ENCODE measurements at places on chromosomes 5 and 9.

- DNase-seq: no peak
Measured at GRCh38 chr9:80326105-80326504, 754.3 kb downstream of the TLE4 start.

GRCh38 chr9:4138180-4138579 is 161.7 kb downstream of the GLIS3 start:
- no peak for DNase-seq

DNA sequence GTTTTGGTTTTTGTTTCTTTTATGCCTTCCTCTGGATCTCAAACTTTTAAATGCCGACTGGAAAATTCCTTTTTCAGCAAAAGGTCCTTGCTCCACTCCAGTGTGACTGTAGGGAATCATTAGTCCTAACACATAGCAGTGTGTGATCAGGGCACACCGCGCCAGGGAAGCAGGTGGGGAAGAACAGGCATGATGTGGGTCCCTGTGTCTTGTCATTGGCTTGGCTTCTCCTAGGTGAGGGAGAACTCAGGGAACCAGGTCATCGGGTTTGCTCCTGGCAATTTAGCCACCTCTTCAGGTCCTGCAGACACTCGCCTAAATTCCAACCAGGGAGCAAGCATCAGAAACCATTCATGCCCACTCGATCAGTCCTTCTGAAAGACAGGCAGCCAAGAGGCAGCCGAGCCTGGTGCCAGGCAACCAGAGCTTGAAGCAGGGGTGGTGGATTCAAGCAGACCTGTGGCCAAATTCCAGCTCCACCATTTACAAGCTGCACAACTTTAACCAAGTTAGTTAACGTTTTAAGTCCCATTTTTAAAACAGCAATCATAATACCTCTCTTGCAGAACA is 514.2 kb downstream of the BNC2 start:
- DNase-seq: no peak

DNA sequence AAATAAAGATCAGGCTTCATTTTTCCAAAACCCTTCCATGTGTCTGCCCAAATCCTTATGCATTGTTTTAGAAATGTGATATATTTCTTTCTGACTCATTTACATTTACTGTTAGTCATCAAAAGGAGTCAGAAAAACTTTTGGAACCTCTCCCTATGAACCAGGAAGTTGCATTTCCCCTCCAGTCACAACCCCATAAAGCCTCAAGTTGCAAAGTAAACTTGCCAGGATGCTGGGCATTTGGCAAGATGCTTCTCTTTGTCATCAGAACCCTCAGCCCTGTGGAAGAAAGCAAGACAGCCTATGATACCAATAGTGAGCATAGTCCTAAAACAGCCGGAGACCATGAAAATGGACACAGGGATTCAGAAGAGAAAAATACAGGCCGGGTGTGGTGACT is 84.2 kb downstream of the MUSK start:
- DNase-seq: no peak

DNA sequence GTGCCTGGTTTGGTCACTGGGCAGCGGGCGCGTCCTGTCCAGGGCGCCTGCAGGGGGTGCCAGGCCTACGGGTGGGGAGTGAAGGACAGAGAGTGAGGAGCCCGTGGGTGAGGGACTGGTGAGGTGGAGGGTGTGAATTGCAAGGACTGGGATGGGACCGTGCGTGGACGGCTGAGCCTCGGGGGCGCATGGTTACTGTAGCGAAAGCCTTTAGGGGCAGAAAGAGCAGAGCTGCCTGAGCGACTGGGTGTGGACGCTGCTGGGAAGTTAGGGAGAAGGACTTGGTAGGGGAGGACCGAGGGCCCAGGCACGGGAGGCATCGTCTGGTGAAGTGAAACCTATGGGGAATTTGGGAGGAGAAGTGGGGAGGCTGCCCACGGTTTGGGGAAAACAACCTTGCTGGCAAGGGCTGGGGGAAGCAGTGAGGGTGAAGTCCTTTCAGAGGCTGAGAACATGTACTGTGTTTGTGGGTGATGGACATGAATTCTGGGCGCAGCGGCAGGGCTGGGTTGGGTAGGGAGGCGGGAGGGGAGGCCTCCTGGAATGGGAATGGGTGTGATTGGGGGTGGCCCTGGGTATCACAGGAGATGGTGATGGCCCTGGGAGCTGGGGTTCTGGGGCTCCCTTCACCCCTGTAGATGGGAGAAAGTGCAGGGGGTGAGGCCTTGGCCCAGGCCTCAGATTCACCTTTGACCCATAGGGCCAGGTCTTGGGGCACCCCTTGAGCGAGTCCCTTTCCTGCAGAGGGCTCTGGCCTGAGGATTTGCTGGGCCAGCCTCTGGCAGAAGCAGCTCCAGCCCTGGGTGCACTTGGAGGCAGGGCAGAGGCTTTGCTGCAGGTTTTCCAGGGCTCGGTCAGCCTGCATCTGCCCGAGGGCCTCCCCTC is 1.7 kb upstream of the TOR4A start:
- DNase-seq: no peak

DNA sequence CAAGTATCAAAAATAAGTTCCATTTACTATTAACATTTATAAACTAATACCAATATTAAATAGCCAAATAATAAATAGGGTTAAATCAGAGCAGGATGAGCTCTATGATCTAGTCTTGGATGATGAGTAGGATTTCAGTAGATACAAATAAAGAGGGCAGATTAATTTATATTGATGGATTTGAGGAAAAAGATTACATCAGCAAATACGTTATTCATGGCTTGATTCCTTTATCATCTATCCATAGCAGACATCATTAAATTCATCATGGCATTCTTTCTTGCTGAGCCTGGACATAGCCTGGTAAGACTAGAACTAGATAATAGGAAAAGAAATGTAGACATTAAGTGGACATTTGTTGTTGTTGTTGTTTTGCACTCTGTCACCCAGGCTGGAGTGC is 13.4 kb upstream of the MSMP start:
- DNase-seq: no peak

DNA sequence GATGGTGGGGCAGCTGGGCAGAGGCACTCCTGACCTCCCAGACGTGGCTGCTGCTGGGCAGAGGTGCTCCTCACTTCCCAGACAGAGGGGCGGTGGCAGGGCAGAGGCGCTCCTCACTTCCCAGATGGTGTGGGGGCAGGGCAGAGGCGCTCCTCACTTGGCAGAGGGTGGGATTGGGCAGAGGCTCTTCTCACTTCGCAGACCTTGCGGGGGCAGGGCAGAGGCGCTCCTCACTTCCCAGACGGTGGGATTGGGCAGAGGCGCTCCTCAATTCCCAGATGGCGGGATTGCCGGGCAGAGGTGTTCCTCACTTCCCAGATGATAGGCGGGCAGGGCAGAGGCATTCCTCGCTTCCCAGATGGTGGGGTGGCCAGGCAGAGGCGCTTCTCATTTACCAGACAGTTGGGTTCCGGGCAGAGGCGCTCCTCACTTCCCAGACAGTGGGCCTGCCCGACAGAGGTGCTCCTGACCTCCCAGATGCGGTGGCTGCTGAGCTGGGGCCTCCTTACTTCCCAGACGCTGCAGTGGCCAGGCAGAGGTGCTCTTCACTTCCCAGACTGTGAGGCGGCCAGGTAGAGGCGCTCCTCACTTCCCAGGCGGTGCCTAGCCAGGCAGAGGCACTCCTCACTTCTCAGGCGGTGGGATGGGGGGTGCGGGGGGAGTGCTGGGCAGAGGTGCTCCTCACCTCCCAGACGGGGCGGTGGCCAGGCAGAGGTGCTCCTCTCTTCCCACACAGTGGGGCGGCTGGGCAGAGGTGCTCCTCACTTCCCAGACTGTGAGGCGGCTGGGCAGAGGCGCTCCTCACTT is 25.3 kb upstream of the SPATA31E1 start:
- no peak for DNase-seq

- DNase-seq: no peak
Measured at GRCh38 chr9:114072184-114073140, 5.6 kb downstream of the AMBP start.

DNA sequence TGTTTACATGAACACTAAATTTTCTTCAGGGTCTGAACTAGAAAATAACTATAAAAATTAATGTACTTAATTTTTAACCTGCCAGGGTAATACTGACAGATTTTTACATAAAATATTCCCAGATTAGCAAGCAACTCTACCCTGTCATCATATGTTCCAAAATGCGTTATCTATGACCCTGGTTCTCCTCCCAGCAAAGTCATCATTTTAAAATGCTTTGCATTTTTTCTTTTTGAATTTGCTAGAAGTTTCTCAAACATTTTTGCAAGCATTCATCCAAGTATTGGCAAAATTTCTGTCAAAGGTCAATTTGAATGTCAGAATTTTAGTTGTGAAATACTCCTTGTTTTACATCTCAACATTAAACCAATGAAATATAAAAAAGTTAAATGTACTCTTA is 144.5 kb upstream of the FTMT start:
- no peak for DNase-seq

DNA sequence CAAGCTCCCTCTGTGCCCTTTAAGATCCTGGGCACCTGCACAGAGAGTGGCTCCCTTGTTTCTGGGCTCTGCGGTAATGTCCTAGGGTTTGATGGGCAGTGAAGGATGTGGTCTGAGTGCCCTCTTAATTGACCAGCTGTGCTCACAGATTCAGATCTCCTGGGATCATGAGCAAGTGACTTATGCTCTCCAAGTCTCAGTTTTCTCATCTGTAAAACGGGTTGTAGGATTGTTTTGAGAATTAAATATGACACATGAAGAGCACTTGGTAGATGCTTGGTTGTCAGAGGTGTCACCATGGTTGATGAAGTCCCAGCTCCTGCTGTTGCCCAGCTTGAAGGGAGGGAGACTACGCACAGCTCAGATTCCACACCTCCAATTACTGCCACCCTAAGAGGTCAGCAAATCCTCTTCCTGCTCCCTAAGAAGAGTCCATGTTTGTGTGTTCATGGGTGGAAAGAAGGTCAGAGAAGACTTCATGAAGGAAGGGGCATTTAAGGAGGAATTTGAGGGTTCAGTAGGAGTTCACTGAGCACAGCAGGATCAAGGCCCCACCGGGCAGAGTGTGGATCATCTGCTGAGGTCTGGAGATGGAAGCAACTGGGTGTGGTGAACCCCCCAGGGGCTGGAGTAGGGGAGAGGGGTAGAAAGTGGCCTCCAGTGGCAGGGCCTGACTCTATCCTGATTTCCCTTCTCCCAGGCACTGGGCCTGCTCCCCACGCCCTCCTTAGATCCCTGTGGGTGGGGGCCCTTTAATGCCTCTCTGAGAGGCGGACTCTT is 1.4 kb upstream of the PSD2 start:
- no peak for DNase-seq
